Foreskin keratinocyte (primary cell): ENCODE measurements at places on chromosomes 1 and 21.

GRCh38 chr1:34425785-34426184 lies 249.1 kb downstream of the C1orf94 start:
- no peak for DNase-seq

- DNase-seq: no peak
These were observed 144.8 kb downstream of the USP25 start for GRCh38 chr21:15874615-15875014.

DNA sequence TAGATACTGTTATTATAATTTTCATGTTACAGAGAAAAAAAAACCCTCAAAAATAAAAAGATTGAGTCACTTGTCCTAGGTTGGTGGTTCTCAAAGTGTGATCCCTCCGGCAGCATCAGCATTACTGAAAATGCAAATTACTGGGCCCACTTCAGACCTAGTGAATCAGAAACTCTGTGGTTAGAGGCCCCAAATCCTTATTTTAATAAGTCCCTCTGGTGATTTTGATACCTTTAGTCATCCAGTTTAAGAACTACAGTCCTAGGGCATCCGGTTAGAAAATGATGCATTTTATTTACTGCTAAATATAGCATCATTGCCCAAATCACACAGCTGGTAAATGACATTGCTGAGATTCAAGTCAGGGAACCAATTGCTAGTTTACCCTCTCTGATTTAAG lies 203.7 kb upstream of the RUNX1 start:
- peak; percentile 20 for DNase-seq

GRCh38 chr1:174408146-174408545 lies 39.6 kb upstream of the GPR52 start:
- no peak for DNase-seq
